ENCODE measurements at places on chromosomes 4 and X.

DNA sequence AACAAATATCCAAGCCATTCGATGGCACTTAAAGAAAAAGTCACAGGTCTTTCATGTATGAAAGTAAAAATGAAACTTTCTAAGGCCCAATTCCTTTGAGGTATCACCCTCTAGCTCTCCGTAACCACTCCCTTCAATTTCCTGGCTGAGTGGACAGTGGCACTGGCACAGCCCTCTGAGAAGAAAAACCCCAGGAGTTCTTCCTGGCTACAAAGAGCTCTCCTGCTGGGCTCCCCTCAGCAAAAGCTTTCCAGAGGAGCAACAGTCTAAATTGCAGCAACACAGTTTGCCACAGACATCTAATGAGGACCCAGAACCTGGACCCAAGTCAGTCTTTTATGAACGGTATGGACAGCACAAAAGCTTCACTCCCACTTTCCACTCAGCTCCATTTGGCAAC, 71.8 kb downstream of the FUNDC1 start:
- DNase-seq = no peak

DNA sequence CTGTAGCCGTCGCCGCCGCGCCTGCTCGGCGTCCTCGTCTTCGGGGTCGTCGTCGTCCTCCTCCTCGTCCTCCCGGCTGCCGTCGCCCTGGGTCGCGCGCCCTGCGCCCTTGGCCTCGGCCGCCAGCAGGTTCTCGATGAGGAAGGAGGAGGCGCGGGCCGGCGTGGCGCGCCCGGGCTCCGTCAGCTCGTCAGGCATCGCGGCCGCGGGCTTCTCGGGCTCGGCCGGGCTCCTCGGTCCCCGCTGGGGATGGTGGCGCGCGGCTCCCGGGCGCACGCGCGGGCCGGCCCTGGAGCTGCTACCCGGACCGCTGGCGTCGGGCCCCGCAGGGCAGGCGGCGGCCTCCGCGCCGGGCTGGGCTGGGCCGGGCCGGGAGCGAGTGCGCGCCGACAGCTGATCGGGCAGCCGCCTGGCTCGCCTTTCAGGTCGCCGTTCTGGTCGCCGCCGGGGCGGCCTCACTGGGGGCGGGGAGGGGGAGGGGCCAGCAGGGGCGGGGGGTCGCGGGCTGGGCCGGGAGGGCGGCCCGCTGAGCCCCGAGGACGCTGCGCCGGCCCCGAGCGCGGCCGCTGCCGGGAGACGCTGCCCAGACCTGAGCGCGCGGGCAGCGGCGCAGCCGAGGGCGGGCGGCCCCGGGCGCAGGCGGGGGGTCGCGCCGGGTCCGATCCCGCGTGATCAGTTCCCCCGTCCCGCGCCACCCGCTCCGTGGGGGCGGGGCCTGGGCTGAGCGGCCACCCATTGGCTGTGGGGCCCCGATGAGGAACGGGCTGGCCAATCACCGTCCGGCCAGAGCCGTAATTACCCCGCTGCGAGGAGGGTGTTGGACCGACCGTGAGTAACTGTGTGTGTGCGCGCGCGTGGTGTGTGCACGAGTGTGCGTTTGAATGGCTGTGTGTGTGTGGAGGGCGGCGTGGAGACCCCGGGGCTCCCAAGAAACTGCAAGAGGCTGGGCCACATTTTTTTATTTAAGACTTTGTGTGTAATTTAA, at the start of gene HMX1:
Gene HMX1, minus strand, starts transcription at position 423 of the 985 bp plus-strand sequence. Its CDS starts 225 bp downstream, at position 198.
- DNase-seq = peak; percentile 36

DNA sequence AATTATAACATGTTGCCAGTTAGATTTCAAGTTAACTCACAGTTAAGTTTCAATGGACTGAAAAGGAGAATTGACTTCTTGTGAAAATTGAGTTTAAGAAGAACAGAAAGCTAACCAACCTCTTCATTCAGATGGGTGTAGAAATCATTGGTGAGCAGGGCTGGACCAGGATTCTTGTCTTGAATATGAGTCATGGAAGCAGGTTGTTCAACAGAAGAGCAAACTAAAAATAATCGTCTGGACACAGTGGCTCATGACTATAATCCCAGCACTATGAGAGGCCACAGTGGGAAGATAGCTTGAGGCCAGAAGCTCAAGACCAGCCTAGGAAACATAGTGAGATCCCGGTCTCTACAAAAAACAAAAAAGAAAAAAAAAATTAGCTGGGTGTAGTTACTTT, 98.2 kb downstream of the ARSJ start:
- DNase-seq = peak; percentile 16

DNA sequence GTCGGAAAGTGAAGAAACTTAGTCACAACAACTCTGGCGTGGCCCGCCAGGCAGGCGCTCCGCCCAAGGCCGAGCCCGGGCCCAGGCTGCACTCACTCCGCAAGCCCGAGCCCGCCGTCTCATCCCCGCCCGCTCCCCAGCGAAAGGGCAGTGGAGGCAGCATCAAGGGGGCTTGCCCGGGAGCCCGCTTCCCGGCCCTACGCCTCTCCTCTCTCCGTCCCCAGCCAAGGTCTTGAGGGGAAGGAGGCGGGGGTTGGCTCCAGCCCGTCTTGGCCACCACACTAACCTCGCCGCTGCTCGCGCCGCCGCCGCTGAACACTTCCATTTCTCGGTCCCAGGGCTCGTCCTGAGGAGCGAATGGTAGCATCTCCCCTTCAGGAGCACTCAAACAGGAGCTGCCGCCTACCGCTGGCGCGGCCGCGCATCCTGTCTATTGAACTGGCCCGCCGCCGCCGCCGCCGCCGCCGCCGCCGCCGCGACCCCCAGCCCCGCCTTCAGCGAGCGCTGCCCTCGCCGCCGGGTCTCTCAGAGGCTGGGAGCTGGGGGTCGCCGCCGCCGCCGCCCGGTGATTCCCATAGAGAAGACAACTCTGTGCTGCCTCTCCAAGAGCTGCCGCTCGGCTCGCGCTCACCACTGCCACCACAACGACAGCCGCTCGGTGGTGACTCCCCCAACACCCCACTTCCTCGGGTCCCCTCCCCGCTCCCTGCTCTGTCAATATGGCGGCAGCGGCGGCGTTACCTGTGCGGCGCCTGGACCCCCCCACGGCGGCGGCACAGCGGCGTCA, at the start of gene RPS6KA6:
Gene RPS6KA6, minus strand, starts transcription at position 667 of the 787 bp plus-strand sequence. Its CDS starts 300 bp downstream, at position 367.
- DNase-seq = peak; percentile 55

GRCh38 chrX:39605183-39605582, 492.6 kb downstream of the BCOR start:
- DNase-seq = no peak

- peak; percentile 5 for DNase-seq
These were observed 526.3 kb upstream of the FAM241A start for GRCh38 chr4:111618908-111619307.

Measured in astrocyte of the hippocampus (primary cell).